ENCODE measurements at places on chromosomes 6 and 20. TPM values are rescaled to one million over a fixed set of nuclear protein-coding genes. Genes with fewer than 3 reads are reported as not detected.

The TAB2 gene
- polyA plus RNA-seq = 54.6 TPM

DNA sequence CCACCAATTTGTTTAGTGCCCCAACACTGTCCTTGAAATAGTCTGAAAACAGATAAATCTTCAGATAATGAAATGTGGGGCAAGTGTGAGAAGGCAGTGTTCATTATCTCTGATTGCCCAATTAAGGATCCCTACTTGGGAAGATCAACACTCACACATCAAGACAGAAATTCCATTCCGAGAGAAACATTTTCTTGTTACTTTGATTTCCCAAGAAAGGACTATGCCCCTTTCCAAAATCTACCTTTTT, 16.2 kb downstream of the HMGN4 start:
- DNase-seq = no peak

DNA sequence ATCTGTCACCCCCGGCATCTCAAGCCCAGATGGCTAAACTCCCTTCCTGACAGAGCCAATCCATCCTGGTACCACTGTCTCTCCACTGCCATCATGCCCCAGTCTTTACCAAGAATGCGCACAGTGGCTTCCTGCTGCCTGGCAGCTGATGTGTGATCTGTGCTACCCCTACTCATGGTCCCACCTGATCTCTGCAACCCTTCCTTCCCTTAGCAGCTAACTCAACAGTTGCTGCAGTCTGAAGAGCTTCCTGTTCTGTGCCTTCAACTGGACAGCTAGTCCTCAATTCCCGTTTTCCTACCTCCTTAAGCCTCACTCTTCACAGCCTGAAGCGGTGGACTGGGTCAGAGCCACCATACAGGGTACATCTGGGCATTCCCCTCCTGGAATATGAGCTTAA, 7.6 kb upstream of the FAM83C start:
- no peak for DNase-seq

GRCh38 chr6:140774080-140774505, 1358.6 kb upstream of the GJE1 start:
- DNase-seq = peak; percentile 6

The FRS3 gene
- 6.3 TPM for polyA plus RNA-seq

GRCh38 chr6:166707045-166707444, 80.0 kb upstream of the RPS6KA2 start:
- DNase-seq = no peak

GRCh38 chr20:4814696-4815252, 93.1 kb downstream of the PRND start:
- no peak for DNase-seq

GRCh38 chr6:37704923-37705238, 7.2 kb upstream of the MDGA1 start:
- DNase-seq = no peak

- DNase-seq = no peak
These were observed 91.6 kb downstream of the PRL start for GRCh38 chr6:22205266-22205665.

GRCh38 chr6:156647140-156647784, 129.9 kb upstream of the ARID1B start:
- DNase-seq = no peak

DNA sequence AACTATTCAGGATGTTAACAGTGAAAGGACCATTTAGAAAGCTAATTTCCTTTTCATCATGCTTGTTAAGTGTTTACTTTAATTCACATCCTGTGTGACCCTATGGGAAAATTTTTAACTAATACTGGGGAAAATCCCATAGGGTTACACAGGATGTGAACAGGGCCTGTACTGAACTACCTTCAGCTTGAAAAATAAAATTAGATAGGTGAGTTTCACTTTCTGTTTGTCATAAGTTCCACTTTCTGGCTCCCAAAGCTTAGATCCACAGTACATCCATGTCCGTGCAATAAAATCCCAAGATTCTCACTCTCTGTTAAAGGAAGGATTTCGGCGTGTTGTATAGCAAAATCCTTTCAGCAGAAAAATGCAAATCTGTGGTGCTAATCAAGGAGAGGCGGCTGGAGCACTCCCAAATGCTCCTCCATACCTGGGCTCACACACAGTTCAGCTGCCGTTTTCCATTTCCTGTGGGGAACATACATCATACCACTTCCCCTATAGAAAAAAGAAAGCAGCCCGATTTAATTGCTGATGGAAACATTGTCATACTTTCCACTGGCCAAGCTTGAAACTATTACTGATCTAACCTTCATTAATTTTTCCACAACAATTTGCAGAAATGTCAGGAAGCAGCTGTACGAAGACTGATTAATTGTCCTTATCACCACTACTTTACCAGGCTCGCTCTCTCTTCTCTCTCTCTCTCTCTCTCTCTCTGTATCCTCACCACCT, 125.2 kb downstream of the HIVEP2 start:
- peak; percentile 76 for DNase-seq

DNA sequence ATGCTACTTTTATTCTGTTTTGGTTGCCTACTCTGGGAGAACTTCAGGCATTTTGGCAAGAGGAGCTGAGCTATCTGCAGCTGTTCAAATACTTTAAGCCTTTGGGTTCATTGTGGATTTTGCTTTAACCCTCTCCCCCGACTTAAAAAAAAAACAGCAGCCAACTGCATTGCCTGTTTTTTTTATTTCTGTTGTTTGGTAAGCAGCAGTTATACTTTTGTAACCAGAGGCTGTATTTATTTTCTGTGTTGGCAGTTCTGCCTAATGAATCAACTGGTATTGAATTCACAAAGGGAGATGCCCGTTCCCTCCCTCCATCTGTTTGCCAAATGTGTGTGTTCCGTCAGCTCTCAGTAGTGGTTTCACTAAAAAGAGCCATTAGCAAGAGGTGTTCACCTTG, 484.0 kb downstream of the UTRN start:
- no peak for DNase-seq

- DNase-seq = no peak
These were observed 171.9 kb upstream of the JARID2 start for GRCh38 chr6:15073883-15074465.

GRCh38 chr6:109118337-109118736, 23.0 kb downstream of the CEP57L1 start:
- DNase-seq = no peak

- no peak for DNase-seq
These were observed 12.7 kb downstream of the OR2B2 start for GRCh38 chr6:27899543-27899942.

The PDE10A gene
- polyA plus RNA-seq = 7.6 TPM

The TSHZ2 gene
- 9.0 TPM for polyA plus RNA-seq

GRCh38 chr20:37471741-37472235, 49.3 kb upstream of the NNAT start:
- no peak for DNase-seq

DNA sequence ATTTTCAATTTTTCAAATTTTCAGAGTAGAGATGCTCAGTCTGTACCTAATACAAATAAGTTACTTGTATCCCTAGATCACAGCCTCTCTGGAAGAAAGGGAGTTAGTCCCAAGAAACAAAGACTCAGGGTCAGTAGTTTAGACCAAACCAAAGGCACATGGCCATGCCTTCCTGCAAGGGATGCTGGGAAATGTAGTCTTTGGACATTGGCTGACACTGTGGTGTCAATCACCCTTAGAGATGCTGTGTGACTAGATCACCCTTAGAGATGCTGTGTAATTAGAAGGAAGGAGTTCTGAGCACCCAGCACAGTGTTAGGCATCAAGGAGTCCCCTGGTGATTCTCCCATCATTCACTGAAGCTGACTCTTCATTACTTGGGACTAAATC, 202.1 kb downstream of the NFATC2 start:
- no peak for DNase-seq

DNA sequence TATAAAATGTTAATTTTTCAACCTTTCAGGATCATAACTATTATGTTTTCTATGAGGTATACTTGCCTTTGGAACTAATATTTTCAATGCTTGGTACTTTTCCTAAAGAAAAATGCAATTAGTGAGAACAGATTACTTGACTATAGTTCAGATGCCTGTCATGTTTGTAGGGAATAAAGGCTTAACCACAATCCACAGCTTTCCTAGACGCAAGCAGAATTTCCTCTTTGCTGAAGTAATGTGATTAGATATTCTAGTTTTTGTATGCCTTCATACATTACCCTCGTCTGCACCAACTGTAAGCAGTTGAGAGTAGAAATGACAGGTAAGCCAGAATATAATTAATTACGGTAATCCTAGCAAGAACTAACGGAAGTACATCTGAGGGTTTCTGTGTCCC, 581.4 kb upstream of the MMS22L start:
- no peak for DNase-seq

The BPI gene
- 0.66 TPM for polyA plus RNA-seq

The HTR1E gene
- polyA plus RNA-seq = not detected

DNA sequence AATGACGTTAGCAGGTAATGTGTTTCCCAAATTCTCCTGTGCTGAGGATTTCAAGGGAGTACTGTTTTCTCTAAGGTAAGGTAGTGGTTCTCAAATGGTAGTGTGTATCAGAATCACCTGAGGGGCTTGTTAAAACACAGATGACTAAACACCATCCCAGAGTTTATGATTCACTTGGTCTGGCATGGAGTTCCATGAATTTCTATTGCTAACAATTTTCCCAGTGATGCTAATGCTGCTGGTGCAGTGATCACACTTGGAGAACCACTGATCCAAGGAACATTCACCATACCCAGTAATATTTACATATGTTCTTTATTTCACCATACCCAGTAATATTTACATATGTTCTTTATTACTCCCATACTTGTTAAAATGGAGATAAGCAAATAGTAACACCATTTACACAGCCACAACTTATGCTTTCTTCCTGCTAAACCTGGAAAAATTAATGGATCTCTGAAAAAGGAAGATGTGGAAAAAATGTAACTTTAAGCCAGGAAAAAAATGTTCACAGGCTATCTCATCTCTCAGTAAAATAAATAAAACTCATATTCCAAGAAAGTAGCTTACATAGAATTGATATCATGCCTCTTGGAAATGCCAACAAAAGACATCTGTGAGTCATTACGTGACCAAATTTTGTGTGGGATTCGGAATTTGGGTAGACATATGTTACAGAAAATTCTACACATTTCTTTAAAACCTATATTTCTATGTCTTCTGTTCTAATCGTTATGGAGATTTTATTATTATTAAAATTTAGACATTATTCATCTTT, 129.5 kb downstream of the MMUT start:
- no peak for DNase-seq

The CD40 gene
- polyA plus RNA-seq = 7.4 TPM

GRCh38 chr20:834151-834746, 734 bp downstream of the FAM110A start:
- DNase-seq = no peak

GRCh38 chr6:31715022-31715958, at the start of gene LY6G6D:
Gene LY6G6D (plus strand): TSS chr6:31715348. CDS start chr6:31715356, 8 bp downstream.
- DNase-seq = no peak

The CFAP61 gene
- 6.1 TPM for polyA plus RNA-seq

DNA sequence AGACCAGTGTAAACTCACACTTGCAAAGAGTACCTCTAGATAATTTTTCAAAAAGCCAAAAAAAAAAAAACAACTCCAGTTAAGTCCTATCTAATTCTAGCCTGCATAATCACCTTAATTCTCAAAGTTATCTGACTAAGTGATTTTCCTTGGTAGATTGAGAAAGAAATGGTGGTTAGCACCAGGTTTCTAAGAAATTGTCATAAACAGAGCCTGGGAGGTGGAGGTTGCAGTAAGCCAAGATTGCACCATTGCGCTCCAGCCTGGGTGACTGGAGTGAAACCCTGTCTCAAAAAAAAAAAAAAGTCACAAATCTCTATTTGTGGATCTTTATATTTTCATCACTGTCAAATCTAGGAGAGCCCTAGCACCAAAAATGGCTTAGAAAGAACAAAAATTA, 8.9 kb downstream of the FBXO5 start:
- no peak for DNase-seq

- DNase-seq = no peak
These were observed 3.7 kb downstream of the NRN1 start for GRCh38 chr6:6002848-6003620.

DNA sequence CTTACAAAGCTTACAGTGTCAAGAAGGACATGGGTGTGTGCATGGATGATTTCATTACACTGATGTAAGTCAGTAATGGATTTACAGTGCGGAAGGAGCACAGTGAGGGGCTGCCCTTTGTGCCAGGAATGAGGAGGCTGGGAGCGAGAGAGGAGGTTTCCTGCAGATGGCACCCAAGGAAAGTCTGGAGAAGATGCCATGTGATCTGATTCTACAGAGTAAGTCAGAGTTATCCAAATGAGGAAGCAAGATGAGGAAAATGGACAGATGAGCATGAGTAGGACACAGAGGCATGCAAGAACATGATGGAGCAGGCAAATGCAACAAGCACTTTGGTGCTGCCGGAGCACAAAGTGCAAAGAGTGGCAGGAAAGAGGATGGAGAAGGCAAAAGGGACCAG, 29.7 kb downstream of the MAP7 start:
- no peak for DNase-seq

GRCh38 chr6:82534876-82535275, 171.3 kb downstream of the TPBG start:
- no peak for DNase-seq

GRCh38 chr20:33463332-33464101, 20.0 kb upstream of the SNTA1 start:
- no peak for DNase-seq

The ANGPT4 gene
- 0.04 TPM for polyA plus RNA-seq

DNA sequence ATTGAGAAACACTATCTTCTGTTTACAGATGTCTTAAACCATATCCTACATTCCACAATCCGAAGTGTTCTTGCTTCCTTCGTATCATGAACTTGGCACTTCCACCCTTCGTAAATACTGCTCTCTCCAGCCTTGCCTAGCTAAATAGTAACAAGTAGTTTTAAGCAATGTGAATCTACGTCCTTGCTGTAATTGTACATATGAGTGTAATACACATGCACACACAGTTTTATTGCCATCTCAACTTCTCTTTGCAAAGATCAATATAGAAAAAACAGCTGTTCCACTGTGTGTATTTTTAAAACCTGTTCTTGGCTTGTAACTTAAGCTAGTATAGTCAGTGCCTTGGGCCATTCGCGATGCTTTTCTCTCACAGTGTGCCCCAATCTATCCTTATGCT, 1524.7 kb downstream of the GRIK2 start:
- no peak for DNase-seq

- DNase-seq = no peak
These were observed 88.5 kb upstream of the SSTR4 start for GRCh38 chr20:22946596-22946995.

DNA sequence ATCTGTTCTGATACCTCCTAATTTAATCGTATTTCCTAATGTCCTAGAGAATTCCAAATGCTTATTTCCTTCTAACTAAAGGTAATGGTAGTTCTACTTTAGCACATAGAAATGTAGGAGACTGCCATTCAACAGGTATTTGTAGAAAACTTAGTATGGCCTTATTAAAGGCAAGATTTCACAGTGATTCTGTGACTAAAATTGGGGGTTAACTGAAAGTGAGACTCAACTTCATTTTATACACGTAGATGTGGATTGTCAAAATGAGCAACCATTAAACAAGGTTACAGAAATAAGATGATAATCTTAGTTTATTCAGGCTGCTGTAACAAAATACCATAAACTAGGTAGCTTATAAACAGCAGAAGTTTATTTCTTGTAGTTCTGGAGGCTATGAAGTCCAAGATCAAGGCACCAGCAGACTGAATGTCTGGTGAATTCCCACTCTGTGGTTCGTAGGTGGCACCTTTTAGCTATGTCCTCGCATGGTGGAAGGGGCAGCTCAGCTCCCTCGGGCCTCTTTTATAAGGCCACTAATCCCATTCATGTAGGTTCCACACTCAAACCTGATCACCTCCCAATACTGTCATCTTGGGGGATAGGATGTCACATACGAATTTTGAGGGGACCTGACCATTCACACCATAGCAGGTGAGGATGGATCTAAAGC, 38.7 kb downstream of the TAB2 start:
- no peak for DNase-seq

The PTK6 gene
- polyA plus RNA-seq = 0.34 TPM
